Stimulated activated naive CD4-positive, alpha-beta T cell (primary cell): ENCODE measurements at places on chromosomes 3 and 15.

- DNase-seq, result no peak
These were observed 755.7 kb upstream of the GRM7 start for GRCh38 chr3:6105187-6105586.

GRCh38 chr3:140391061-140391460 lies 286.8 kb upstream of the TRIM42 start:
- no peak for DNase-seq

DNA sequence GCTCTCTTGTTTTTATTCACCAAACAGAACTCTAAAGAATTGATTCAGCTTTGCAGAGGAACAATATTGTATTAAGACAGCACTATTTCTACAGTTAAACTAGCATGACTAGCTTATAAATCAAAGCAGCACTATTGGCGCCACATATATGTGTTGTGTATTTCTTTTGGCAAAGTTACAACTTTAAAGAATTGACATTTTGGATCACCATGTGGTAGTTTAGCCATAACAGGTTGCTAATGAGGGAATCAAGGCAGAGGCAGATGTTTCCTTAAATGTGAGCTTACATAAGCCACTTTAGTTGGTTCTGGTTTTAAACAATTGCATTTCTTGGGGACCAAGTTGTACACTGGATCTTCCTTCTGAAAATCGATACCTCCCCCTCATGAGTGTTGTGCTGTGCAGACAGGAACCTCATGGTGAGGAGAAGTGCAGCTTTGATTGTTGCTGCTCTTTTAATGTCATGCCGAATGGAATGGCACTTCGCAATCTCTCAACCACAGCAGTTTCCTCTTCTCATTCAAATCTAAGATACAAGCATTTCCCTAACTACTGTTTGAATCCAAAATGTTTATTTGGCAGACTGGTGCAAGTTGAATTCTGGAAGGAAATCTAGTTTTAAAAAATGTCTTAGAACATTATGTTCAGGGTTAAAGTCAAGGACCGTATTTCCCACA lies 151.2 kb downstream of the MYRIP start:
- DNase-seq, result no peak

GRCh38 chr3:33047842-33048834 lies 48.8 kb downstream of the GLB1 start:
- DNase-seq, result peak; percentile 85

DNA sequence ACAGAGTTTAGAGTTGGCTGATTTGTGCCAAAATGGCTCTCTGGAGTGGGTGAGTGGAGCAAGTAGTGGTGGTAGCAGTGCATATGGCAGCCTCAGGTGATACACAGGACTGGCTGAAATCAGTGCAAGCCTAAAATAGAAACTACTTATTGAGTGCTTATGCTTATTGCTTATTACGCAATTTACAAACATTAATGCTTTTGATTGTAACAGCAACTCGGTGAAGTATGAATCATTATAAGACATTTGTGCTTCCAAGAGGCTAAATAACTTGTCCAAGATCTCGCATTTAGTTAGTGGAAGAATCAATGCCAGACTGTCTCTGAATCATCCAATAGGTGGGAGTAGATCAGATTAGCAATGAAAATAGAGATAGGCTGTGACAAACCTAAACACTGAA lies 353.8 kb downstream of the NAALADL2 start:
- DNase-seq, result no peak

DNA sequence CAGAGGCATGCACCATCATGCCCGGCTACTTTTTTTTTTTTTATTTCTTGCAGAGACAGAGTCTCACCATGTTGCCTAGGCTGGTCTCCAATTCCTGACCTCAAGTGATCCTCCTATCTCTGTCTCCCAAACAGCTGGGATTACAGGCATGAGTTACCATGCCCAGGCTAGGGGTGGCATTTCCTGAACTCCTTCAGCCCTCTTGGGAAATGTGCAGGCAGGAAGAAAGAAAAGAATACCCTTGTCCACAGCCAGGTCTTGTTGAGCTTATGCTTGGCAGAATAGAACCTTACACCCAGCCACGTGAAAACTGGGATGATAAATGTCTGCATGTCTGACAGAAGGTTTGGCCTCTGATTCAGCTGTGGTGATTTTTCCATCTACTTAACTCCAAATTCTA lies 30.2 kb upstream of the SNRPN start:
- no peak for DNase-seq

DNA sequence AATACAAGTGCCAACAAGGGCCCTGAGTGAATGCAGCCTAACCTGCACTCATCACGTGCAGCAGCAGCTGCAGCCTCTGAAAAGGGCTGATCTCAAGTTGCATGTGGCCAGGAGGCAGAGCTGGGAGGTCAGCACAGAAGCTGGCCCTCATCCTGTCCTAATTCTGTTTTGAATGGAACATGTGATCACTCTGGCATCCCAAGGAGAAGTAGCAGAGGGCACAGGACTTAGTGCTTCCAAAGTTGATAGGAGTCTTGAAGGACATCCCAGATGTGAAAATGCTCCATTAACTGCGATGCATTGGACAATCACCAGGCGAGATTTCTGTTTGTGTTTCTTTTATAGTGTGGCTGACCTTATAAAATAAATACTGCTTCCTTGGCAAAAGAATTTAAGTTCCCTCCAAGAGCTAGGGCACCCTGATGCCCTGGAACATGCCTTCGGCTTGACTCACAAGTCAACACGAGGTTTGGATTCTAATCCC lies 31.6 kb upstream of the STAG1 start:
- DNase-seq, result no peak

- DNase-seq, result no peak
These were observed 107.0 kb upstream of the LSAMP start for GRCh38 chr3:116552246-116552645.

GRCh38 chr3:131427226-131427625 lies 45.7 kb downstream of the NUDT16 start:
- DNase-seq, result no peak

DNA sequence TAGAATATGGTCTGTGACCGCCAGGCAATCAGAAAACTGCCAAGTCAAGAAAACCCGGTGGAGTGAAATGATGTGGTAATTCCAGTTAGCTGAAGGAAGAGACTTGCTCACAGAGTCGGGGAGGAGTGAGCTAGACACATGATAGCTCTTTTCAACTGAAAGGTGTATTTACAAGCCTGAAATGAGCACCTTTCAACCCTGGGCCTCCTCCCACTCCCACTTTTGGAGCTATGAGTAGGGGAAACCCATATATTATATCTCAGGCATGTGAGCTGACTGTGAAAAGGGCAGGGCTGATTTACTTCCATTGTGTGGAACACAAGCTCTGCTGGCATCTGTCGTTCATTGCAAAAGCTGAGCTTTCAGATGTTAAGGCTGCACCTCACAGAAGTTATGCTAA lies 960.2 kb downstream of the TUSC7 start:
- no peak for DNase-seq

DNA sequence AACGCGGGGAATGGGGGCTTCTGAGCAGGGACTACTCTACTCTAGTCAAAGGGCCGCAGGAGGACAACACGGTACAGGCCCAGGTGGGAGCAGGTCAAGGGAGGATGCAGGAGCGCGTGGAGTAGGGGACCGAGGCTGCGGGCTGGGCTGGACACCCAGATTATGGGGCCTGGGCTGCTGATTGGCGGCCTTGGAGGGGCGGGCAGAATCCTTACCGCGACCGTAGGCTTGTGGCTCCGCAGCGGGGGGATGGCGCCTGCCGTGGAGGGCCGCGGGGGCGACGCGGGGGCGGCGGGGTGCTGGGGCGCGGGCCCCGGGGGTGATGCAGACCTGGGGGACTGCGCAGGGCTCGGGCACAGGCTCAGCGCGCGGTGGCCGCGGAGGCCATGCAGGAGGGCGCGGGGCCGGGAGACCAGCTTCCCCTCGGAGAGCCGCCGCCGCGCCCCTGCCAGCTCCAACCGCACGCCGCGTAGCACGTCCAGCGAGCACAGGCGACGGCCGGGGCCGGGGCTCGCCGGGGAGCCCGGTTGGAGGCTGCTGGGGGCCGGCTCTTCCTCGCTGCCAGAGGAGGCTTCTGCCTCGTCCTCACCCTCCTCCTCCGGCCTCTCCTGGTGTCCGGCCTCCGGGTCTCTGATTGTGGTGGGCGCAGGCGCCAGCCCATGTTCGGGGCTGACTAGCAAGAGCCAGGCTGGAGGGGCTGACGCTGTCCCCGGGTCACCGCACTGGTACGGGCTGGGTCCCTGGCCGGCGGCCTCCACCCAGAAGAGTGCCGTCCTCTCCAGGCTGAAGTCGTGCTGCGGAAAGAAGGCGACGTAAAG lies 12.9 kb downstream of the UBAP1L start:
- DNase-seq, result no peak

- DNase-seq, result no peak
These were observed 279.6 kb upstream of the ROBO2 start for GRCh38 chr3:76760336-76760735.

- no peak for DNase-seq
These were observed 753 bp downstream of the PLCH1 start for GRCh38 chr3:155744010-155744625.

DNA sequence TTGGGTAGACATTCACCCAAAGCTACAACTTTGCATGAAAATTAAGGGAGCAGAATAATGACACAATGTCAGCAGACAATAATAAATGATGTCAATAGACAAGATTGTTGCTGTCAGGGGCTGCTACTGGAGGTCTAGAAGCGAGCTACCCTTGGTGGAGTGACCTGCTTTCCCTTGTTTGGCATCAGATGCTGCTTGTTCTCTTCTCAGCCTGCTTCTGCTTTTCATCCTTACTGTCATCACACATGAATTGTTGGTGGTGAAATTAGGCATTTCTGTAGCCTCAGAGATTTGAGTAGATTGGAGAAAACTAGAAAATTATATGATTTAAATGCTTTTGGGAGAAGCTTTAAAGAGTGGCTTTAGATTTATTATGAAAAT lies 193.8 kb downstream of the NR1D2 start:
- no peak for DNase-seq

DNA sequence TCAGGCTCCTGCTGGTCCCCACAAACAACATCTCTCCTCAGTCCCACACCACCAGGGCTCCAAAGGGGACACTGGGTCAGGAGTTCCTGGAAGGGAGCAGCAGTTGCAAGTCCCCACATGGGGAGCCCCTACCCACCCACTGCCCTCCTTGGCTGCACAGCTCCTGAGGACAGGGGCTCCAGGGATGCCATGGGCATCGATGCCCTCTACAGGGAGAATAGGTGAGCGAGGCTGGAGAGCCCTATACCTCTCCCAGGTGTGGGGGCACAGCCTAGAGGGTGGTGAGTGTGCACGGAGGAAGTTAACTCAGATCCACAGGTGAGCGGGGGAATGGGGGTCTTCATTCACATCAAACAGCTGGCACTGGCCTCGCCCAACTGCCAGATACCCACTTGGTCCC lies 141.2 kb upstream of the LINGO1 start:
- DNase-seq, result no peak

DNA sequence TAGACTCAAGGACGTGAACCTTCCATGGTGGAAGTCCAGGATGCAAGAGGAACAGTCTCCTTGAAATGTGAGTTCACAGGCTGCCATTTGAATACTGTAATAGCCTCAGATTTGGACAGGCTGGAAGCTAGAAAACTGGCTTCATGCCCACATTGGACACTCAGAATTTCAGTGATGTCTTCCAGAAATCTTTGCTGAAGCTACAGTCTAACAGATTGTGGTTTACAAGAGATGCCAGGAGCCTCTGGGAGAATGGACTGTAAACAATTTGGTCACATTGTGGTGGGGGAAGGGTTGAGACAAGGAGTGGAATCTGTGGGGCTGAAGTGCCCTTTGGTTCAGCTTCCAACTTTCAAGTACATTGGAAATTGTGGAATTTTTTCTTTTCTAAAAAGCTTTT lies 252.0 kb upstream of the PROK2 start:
- DNase-seq, result no peak

DNA sequence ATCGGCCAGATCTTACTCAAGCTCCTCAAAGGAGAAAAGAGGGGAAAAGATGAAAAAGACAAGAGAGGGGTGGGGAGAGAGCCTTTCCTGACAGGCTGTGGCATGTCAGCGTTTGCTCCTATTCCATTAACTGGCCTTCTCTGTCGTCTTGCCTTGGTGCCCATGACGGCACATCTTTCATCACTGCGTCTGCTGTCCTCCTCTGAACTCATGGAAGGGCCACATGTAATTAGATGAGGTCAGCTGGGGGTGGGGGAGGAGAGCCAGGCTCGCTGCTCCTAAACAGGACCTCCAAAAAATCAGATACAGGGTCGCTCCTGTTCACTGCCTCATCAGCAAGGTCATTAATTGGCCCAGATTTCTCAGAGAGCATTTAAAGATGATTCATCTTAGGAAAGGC lies 49.7 kb downstream of the LRTM1 start:
- DNase-seq, result no peak

DNA sequence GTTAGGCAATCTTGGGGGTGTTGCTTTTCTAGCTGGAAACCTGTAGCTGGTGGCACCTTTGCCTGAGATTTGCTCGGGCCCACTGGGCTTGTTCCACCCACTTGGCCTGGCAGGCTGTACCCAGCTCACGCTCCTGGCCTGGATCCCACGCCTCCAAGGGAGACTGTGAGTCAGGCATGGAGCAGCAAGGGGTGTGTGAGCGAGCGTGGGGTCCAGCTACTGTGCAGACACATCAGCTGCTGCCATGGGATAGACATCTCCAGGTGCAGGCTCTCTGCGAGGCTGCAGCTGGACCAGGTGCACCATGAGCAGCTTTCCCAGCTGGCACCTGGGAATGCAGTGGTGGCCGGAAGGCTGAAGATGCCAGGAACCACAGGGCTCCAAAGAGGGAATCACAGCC lies 36.0 kb downstream of the NR1D2 start:
- no peak for DNase-seq

DNA sequence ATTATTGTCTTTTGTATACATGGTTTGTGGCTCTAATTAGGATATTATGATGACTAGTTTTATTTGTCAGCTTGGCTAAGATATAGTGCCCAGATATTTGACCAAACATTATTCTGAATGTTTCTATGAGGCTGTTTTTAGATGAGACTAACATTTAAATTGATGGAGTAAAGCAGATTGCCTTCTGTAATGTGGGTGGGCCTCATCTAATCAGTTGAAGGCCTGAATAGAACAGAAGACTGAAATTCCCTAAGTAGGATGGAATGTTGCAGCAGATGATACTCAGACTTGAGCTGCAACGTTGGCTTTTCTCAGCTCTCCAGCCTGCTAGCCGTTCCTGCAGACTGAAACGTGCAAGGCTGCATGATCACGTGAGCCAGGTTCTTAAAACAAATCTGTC lies 546.5 kb downstream of the EDEM1 start:
- no peak for DNase-seq

DNA sequence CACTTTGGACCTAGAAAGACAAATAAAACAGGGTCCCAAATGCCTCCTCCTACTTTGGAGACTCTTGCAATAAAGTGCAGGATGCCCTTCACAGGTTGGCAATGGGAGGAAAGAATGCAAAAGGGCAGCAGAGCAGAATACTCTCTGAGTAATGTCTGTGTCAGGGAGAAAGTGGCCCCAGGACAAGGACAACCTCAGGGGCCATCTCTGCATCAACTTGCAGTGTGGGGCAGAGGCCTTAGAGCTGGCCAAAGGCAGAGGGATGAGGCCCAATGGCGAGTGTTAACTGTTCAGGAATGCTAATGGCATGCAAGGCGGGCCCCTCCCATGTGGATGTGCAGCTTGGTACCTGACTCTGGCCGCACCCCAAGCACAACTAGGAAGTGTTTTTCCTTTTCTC lies 8.4 kb downstream of the UPK1B start:
- no peak for DNase-seq
